ENCODE measurements at places on chromosomes 7 and 10.

DNA sequence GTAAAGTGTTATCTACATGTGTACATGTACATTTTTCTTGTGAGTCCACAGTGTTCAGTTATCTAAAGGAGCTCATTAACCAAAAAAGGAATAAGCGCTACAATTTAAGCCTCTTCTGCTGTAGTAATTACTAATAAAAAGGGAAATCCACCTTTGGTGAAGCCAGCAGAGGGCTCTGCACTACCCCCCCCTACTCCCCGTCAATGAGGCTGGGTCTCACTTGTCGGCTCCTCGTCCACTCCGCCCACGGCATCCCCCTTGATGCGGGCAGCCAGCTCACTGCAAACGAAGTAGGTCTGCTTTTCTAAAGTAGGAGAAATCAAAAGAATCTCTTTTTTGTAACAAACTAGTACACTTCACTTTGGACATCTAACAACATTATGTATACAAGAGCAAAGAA, 4.7 kb upstream of the WASHC2A start:
- DNase-seq = peak; percentile 1

- DNase-seq = peak; percentile 49
Measured at GRCh38 chr10:122565766-122566206, 5.2 kb downstream of the DMBT1 start.

DNA sequence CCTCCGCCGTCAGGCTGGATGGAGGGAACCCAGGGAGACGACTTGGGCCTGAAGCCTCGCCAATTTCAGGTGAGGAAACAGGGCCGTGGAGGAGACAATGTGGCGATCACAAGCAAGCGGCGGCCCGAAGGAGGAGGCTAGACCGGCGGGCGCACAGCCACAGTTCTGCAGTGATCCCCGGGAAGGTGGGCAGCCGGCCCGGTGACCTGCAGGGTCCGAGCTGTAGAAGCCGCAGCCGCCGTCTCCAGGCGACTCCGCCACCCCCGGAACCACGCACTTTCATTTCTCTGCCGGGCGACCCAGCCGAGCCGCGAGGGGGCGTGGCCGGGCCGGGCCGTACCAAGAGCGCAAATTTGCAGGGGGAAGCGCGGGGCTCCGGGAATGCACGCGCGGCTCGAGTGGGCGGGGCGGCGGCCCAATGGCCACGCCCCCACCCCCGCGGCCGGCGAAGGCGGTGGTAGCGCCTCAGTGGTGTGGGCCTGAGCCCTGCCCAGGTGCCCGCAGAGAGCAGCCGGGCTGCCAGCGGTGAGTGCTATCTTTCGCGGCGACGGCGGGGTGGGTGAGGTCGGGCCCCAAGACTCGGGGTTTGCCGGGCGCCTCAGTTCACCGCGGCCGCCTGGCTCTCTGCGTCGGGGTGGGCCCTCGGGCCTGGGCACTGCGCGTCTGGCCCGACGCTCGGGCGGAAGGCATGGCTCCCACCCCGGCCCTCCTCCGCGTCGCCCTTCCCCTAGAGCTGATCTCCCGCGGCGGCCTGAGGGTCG, at the start of gene POR:
Gene POR, plus strand, starts transcription at position 501 of the 761 bp plus-strand sequence. CDS start 38,847 bp downstream, outside the sequence.
- DNase-seq = peak; percentile 92

DNA sequence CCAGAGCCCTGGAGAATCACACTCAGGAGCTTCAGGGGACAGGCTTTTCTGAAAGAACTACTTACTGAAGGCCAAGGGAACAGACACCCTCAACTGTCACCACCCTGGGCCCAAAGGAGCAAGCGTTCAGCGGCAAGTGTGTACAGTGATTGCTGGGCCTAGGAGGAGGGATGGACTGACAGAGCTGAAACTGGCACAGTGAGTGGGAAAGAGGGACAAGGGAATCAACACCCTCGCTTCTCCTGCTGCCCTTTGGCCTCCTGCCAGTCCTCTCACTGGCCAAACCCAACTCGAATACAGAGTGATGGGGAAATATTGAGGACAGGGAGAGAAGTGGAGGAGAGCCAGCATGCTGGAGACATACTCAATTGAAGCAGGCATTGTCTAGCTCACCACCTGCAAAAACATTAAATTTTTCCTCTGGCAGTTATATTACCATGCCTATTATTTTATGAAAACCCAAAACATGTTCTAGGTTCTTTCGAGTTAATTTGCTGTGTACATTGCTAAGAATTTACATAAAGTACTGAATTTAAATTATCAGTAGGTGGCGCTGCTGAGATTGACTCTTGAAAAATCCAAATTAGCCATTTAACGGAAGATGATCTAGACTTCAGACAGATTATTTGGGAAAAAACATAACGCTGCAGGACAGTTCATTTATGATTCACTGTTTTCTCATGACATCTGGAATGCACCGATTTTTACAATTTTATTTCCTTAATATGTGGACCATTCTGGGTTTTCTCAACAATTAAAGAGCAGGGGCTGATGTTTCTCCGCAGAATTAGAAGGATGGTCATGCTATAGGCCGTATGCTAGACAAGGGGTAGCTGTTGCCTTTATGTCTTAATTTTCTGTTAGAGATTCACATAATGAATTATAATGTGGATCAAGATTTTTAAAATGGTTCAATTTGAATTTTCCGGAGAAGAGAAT, 14.7 kb upstream of the TMEM236 start:
- DNase-seq = no peak

- DNase-seq = no peak
Measured at GRCh38 chr10:42874713-42875387, 92.3 kb downstream of the BMS1 start.

DNA sequence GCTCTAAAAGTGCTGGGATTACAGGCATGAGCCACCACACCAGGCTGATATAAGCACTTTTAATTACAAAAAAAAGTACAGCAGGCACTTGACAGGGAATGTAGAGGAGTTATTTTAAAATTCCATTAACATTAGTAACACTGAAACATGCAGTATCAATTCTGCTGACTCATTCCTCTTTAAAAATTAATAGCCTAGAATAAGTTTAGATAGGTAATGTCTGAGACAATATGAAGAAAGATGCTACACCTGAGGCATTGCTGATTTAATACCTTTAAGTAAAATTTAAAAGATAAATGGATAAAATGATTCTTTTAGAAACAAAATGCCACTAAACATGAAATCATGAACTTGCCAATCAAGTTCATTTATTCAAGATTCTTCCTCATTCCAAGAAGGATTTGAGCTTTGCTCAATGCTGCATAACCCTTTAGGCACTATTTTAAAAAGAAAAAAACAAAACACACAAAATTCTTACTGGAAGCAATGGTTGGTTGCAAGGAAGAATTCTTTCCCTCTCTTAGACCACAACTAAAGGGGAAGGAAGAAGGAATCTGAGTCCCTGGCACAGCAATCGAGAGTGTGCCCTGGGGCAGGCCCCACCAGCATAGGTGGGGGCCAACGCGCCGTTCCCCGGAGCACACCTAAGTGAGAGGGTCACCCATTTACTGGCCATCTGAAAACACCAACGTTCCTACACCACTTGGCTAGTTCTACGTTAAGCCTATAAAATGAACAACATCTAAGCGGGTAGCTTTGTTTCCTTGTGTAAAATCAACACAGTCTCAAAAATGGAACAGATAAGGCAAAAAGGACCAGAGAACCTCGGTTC, 26.6 kb downstream of the ESYT2 start:
- DNase-seq = no peak

DNA sequence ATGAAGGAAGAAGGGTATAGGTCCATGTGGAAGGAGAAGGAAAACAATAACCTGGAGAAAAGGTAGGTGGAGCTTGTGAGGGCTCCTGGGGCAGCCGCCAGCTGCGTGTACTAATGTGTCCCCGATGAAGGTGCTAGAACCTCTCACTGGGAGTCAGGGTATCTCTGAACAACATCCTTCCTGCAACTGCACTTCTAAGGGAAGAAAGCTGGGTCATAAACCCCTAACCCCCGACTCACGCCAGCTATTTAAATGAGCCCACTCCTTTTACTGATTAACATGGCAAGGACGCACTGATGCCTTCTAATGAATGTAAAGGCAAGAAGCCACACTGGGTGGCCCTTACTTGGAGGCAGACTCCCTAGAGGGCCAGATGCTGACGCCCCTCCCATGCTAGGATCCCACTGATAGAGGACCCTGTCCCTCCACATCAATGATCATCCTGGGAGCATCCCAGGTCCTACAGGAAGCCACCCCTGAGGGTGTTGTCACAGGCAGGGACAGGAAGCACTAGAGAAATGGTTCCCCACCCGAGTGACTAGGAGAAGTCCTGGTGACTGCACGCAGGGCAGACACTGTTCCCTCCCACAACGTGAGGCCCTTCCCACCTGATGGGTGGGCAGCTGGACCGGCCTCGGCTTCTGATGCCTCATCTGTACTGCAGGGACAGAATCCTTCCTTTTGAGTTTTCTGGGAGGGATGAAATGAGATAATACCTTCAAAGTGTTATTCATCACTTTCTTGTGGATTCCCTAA, 20.4 kb downstream of the JCAD start:
- DNase-seq = no peak

- DNase-seq = no peak
Measured at GRCh38 chr10:28744069-28744768, 66.9 kb downstream of the BAMBI start.

- no peak for DNase-seq
Measured at GRCh38 chr10:16999665-17000451, 129.8 kb downstream of the CUBN start.

- no peak for DNase-seq
Measured at GRCh38 chr7:2289111-2289586, 25.1 kb downstream of the SNX8 start.

DNA sequence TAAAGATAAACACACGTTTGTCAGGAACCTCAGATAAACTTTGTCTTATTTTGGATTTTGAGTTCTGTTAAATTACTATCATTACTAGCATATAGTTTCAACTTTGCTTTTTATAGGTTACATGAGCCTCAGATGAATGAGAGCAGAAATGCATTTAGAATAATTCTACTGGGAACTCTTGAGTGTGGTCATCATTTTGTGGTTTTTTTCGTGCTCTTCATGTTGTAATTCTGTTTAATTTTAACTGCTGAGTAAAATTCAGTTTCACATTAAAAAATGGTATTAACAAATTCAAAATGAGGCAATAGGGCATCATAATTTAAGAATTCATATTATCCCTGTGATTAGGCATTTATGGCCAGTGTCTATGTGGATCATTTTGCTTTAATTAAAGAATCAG, 72.9 kb downstream of the GNAI1 start:
- DNase-seq = no peak

GRCh38 chr7:45088146-45088701, 545 bp downstream of the NACAD start:
- DNase-seq = no peak

- DNase-seq = no peak
Measured at GRCh38 chr10:58838561-58839208, 326.0 kb downstream of the BICC1 start.

DNA sequence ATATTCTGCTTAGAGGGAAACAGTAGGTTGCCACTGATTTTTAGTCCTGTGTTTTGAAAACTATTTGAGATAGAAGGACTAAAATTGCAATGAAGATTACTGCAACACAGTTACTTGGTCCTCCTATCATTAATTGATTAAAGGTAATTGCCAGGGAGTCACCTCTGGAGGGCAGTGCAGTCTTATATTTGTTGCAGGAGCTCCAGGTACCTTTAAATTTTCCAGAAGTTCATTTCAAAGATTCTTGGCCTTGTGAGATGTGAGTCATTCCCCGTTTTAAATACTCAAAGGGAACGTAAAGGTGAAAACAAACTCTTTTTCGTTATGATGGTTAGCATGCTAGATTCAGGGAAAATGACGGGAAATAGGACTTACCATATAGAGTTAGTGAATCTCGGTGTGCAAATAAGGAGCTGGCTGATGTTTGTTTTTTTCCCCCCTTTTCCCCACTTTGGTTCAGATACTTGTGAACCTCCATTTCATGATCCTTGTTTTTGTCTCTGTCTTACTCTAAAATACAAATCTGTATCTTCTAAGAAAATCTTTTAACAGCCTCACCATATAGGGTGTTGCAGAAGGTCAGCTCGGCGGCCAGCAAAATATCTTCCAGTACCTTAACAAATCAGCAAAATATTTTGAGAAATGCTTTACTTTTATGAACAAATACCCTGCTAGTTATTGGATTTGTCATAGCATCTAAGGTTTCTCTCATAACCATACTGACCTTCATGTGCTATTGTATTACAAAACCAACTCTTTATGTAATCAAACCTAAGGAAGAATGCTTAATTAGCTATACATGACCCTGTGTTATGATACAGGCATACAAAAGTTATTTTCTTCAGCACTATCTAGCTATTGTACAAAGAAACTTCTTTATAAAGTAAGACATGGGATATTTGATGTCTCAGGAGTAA, 143.0 kb upstream of the HDAC9 start:
- DNase-seq = no peak

GRCh38 chr7:32958046-32959025, 1.1 kb downstream of the FKBP9 start:
- DNase-seq = no peak

- no peak for DNase-seq
Measured at GRCh38 chr7:70680743-70681468, 451.0 kb upstream of the GALNT17 start.

GRCh38 chr10:31947144-31947926, 18.7 kb upstream of the ARHGAP12 start:
- no peak for DNase-seq

DNA sequence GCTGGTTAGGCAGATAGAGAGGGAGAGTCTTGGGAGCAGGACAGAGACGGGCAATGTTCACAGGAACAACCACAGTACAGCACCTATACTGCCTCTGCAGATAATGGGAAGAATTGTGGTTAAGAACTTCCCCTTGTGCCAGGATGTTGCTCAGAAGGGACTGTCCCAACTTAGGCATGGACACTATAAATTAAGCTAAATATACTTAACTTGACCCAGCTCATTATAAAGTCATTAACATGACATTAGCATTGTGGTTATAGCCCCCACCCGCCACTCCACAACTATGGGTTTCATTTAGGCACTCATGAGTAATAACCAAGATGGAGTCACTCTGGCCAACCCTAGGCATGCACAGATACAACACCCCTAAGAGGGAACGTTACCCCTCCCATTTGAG, 310.9 kb upstream of the NRG3 start:
- DNase-seq = no peak

DNA sequence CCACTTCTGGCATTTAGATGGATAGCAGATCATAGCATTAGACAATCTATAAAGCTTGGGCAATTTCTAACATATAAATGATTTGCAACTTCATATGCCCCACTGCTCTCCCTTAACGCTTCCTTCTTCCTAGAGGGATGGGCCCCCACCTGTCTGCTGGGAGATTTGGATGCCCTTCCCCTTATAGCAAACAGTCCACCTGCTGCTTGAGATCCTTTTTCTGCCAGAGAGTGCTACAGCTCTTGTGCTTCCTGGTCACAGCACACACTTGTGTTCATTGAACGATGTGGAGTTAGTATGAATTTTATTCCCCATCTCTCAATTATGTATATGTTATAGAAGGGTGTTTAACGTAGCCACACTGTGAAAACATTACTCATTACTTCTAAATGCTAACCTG, 10.4 kb upstream of the PCGF5 start:
- DNase-seq = no peak

- no peak for DNase-seq
Measured at GRCh38 chr7:50661345-50662040, 96.3 kb upstream of the DDC start.

GRCh38 chr10:71736570-71736952, 17.0 kb upstream of the C10orf105 start:
- DNase-seq = no peak

- DNase-seq = no peak
Measured at GRCh38 chr7:103127006-103127405, 21.9 kb downstream of the NAPEPLD start.
